Forelimb muscle (tissue), 1 donor: ENCODE measurements at places on chromosomes 4 and X. TPM values are rescaled to one million over a fixed set of nuclear protein-coding genes. Genes with fewer than 3 reads are reported as not detected.

GRCh38 chr4:165156906-165157305 is 44.2 kb upstream of the TMEM192 start:
- DNase-seq, result no peak

DNA sequence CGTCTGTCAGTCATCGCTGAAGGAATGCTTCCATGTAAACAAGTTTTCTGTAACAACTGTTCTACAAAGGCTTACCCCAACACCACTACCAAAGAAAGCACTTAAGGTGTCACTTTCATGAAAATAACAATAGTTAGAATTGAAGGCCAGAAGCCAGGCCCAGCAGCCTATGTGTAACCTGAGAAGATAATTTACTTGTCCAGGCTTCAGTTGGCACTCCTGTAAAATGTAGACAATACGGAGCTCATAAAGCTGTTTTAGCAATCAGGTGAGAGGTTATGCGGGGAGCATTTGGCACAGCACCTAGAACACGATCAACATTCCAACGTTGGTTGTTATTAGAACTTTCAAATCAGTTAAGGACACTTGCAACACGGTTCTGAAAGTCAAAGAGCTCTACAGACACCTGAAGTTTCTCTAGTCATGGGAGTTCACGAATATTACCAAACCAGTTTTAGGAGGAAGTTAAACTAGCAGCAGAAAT is 15.7 kb downstream of the ADGRA3 start:
- DNase-seq, result no peak

DNA sequence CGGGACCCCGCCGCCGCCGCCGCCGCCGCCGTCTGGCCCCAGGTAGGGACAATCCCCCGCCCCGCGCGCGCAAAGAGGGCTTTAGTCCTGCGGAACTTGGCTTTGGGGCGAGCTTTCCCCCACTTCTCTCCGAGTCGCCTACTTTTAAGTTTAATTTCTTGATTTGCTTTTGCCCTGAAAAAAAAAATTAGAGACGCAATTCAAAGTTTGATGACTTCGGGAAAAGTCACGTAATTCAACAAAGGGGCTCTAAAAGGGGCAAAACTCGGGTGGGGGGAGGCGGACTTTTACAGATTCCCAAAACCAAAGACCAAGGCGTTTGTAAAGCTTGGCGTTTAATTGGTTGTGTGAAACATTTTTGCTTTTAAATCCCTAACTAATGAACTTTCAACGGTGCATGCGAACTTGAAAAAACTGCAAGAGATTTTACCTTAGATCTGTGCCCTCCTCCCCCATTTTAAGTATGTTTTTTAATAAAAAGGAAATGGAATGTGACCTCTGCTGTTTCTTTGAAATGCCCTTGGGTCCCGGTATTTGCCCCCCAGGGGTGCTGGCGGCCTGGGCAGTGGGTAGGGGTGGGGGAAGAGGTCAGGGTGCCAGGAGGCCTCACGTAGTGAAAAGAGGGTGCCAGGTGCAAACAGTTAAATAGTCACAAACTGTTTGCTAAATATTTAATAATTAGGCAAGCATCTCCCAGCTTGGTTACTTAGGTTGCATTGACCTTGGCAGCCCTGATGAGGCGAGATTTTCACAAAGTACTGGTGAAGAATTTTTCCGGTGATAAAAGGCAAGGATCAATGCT is 209.7 kb downstream of the NWD2 start:
- no peak for DNase-seq

DNA sequence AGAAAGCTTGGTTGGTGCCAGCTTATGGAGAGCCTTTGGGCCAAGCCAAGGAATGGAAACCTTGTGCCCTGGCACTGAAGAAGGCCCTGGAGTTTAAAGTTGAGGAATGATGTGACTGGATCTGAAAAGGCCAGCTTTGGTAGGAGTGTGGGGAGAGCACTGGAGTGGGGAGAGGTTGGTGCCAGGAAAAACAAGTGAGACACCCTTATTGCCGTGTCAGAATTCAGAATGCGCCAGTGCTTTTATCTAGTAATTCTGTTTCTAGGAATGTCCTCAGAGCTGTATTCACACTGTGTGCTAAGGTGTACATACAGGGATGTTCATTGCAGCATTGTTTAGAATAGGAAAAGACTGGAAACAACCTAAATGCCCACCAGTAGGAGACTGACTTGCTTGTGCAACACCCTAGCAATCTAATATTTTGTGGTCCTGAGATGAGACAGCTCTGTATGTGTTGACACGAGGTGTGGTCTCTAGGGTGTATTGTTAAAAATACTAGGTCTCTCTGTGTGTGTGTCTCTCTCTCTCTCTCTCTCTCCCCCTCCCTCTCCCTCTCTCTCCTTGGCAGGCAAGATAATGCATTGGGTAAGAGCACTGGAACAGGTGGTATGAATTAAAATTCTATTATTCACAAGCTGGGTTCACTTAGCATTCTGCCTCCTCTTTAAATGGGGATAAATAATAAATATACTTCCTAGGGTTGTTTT is 107.8 kb downstream of the GATB start:
- DNase-seq, result no peak

GRCh38 chr4:7092026-7092425 is 24.2 kb upstream of the GRPEL1 start:
- DNase-seq, result no peak

- DNase-seq, result no peak
These were observed 10.1 kb downstream of the ANXA3 start for GRCh38 chr4:78561677-78562076.

- no peak for DNase-seq
These were observed 38.1 kb upstream of the NOCT start for GRCh38 chr4:138977524-138977923.

DNA sequence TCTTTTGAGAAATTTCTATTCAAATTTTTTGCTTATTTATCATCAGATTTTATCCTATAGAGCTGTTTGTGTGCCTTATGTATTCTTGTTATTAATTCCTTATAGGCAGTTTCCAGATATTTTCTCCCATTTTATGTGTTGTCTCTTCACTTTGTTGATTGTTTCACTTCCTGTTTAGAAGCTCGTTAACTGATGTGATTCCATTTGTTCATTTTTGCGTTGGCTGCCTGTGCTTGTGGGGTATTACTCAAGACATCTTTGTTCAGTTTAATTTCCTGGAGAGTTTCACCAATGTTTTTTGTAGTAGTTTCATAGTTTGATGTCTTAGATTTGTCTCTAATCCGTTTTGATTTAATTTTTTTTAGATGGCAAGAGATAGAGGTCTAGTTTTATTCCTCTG is 14.6 kb downstream of the ZNF718 start:
- DNase-seq, result no peak

DNA sequence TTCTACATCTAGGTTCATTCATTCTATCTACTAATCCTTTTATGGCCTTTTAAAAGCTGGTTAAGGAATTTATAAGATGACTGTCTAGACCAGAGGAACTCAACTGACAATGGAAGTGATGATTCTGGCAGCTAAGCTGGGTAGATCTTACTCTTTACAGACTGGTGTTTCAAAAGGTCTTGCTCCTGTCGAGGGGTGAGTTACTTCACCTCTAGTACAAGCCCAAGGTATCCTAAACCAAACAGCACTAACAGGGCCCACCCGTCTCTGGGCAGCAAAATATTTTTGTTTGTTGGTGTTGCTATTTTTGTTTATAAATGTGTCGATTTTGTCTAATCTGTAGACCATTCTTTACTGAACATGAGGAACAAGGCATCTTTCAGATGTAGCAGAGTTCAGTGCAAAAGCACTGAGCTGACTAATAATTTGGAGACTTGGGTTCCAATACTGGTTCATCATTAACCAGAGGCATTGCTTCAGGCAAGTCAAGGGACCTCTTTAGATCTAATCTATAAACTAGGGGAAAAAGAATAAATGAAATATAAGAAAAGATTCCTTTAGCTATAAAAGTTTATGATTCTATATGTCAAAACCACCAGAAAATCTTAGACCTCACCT is 90.3 kb upstream of the FRG1 start:
- DNase-seq, result no peak

DNA sequence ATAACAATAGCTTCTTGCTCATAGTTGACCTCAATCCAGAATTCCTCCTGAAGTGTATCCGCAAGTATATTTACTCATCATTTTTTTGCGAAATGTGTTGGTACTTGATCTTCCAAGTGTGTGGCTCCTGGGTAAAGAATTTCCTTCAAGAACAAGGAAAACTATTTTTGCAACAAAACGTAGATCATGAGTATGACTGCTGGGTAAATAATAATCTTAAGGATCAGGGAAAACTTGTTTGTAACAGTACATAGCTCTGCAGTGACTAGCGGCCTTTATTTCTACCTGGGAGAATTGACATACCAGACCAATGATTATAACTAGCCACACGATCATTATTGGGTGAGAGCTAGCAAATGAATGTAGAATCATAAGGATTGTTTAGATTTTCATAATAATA is 1311.7 kb downstream of the ARAP2 start:
- DNase-seq, result no peak

DNA sequence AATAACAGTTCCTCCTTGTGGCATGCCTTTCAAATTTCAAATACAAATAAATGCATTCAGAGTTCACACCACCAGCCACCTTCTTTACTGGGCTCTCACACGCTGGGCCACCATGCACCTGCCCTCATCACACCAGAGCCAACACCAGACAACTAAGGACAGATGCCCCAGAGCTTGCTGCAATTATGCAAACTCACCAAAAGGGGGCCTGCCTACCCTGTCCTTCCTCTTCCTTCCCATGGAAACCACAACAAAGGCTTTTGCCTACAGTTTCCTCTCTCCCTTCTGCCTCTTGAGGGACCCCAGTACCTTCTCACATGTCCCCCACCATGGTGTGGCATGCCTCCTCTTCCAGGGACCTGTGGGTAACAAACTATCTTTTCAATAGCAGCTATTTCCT is 1333.9 kb upstream of the TENM3 start:
- no peak for DNase-seq

DNA sequence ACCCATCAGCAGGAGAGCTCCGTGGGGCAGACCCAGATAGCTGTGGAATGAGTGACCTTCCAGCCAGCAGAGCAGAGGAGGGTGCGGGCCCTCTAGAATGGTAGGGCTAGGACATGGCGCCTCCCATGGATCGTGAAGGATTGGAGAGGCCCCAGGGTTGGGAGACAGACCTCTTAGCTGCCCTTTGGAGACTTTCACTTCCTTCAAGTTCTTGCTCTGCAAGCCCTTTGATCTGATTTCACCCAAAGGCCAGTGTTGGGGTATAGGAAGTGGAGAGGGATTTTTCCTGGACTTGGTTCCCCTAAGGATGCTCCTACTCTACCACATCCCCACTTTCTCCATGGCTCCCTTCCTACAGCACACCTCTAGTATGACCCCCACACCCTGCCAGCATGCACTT is 3.0 kb downstream of the SASH3 start:
- no peak for DNase-seq

DNA sequence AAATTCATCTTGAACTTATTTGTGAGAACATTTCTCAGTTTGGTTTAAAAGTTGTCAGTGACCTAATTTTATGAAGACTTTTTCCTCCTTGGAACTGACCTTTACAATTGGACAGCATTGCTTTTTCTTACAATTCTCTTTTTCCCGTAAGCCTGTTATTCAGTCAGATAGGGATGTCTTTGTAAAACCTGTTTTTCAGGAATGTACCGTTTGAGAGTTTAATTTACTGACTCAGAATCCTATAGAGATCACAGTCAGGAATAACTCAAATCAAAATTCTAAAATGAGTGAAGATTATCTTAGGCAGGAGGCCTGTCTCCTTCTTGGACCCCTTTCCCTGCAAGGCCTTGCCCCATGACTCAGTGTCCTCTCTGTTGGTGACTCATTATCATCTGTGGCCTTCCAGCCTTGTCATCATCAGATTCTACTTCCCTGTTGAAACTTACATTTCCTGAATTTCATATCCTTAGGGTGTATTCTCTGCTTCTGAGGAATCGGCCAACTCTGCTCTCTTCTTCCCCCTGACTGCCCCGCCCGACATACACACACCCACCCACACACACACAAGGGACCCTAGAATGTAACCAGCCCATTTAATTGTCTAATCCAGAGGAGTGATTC is 99.8 kb downstream of the ARHGAP10 start:
- DNase-seq, result no peak

- DNase-seq, result no peak
These were observed 202.9 kb upstream of the BOD1L1 start for GRCh38 chr4:13830449-13830848.

GRCh38 chr4:123553733-123554637 is 157.4 kb downstream of the SPRY1 start:
- no peak for DNase-seq

DNA sequence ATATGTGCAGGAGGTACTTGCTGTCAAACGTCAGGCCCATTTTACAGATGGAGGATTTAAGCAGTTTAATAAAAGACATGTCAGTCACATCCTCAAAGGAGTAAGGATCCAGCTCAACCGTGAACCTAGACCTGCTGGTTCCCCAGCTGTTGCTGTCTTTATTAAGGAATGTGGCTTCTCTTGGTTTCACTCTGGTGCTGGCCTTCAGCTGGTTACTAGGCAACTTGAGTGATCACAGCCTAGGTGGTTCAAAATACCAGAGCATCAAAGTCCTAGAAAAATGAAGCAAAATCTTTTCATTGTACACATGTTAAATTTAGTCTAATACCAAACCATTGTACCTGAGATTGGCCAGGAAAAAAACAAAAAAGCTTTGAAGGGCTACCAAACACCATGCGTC is 32.7 kb upstream of the GLRA2 start:
- no peak for DNase-seq

GRCh38 chr4:63528256-63528991 is 880.8 kb downstream of the TECRL start:
- DNase-seq, result no peak

- no peak for DNase-seq
These were observed 1.4 kb downstream of the MAEA start for GRCh38 chr4:1291091-1291490.

- DNase-seq, result no peak
These were observed 127.7 kb downstream of the ASB9 start for GRCh38 chrX:15142084-15142715.

GRCh38 chr4:158197194-158197776 is 13.0 kb upstream of the TMEM144 start:
- DNase-seq, result no peak

DNA sequence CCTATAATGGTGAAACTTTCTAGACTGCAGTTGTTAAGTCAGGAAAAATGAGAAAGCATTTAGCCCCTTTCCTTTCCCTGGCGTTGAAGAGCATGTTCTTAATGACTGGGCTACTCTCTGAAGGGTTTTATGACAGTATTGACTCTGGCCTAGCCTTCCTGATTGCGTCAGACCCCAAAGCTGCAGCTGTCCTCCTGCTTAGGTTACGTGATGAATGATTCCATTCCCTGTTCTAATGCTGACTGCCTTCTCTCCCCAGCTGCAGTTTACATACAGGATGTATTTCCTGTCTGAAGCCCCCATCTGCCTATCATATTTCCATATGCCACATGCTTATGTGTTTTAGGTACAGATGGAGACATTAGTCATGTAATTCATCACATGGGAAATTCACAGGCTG is 105.8 kb upstream of the EGFL6 start:
- peak; percentile 67 for DNase-seq

Gene CFP
- 3.0 TPM for polyA plus RNA-seq

Gene REELD1
- 0.11 TPM for polyA plus RNA-seq

Gene MAP9
- 3.5 TPM for polyA plus RNA-seq

Gene ALAS2
- polyA plus RNA-seq, result 29.3 TPM

Gene C4orf36
- not detected for polyA plus RNA-seq

Gene FREM3
- 0.15 TPM for polyA plus RNA-seq

Gene SLC49A3
- 25.2 TPM for polyA plus RNA-seq

Gene SPANXA2
- polyA plus RNA-seq, result not detected

Gene CORIN
- polyA plus RNA-seq, result 1.4 TPM

Gene GPR82
- 0.06 TPM for polyA plus RNA-seq
